Eye (tissue), 1 donor: ENCODE measurements at places on chromosomes 3 and 15.

GRCh38 chr3:124385996-124386395, 344.3 kb upstream of the UMPS start:
- DNase-seq: no peak

GRCh38 chr3:186093271-186093900, 15.5 kb downstream of the ETV5 start:
- no peak for DNase-seq

GRCh38 chr3:149536429-149536828, 61.9 kb downstream of the TM4SF4 start:
- DNase-seq: peak; percentile 75

DNA sequence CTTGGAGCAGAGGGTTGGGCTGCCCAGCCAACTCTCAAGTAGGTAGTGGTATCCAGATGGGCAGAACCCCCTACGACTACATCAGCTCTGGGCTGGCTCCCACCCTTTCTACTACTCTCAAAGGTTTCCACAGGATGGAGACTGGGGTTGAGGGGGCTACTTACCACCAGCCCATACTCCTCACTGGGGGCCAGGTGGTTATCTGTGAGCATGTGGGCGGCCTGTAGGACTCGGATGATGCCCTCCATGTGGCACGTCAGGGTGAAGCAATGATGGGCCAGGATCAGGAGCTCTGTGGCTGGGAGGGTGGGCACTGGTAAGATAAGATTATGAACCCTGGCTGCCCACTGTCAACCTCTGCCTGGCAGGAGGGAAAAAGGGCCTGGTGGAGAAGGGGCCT, 33.4 kb downstream of the EIF3J start:
- DNase-seq: no peak

DNA sequence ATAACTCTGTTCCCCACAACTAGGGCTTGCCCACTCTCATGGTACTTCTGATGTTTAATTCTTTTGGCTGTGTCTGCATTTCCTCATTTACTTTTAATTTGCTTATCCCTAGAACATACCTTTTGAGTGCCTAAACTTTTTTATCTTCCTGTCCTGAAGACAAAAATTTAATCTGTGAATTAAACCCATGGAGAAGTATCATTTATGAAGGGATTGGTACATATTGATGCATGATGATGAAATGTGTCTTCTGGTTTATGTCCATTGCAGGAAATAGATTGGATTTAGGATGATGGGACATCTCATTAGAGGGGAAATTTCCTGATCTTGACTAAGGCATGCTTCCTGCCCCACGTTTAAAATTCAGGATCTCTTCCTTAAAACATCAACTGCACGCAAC, 109.5 kb downstream of the PGPEP1L start:
- no peak for DNase-seq
